B cell (primary cell): ENCODE measurements at places on chromosomes 7 and 10. TPM values are rescaled to one million over a fixed set of nuclear protein-coding genes. Genes with fewer than 3 reads are reported as not detected.
A peak's percentile ranks its signal among the peaks of the same experiment; 100 is the strongest.

GRCh38 chr10:60350400-60350799 lies 39.3 kb downstream of the ANK3 start:
- no peak overlapping the region for H3K4me3 ChIP-seq
- H3K36me3 ChIP-seq = no peaks in the 10 kb centered on the region
- H3K27me3 ChIP-seq = no peaks in the 10 kb centered on the region
- DNase-seq = no peak
- H3K4me1 ChIP-seq = peaks cover 41% of the 10 kb centered on the region

- peaks cover 3% of the 10 kb centered on the region for H3K36me3 ChIP-seq
- no peak overlapping the region for H3K27ac ChIP-seq
- DNase-seq = no peak
- no peaks in the 10 kb centered on the region for H3K4me1 ChIP-seq
Observed at GRCh38 chr10:124558339-124559321, 97.0 kb downstream of the LHPP start.

DNA sequence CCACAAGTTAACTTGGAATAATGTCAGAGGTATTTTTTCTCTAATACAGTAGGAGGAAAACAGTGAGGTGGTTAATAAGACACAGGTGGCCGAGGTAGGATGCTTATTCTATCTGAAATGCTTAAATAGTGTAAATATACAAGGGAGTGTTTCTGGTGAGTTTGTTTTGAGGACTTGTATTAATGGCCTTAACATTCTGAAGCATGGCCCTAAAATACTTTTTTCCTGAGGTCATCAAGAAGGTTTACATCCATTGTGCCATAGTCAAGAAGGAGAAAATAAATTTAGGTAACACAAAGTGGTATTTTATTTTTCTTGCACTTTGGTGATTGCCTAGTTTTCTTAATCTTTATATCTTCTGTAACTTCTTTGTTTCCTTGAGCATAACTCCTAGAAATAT lies 18.8 kb downstream of the GNAI1 start:
- no peaks in the 10 kb centered on the region for H3K27me3 ChIP-seq
- no peak overlapping the region for H3K27ac ChIP-seq
- H3K4me3 ChIP-seq = no peak overlapping the region
- no peaks in the 10 kb centered on the region for H3K4me1 ChIP-seq
- no peaks in the 10 kb centered on the region for H3K36me3 ChIP-seq

- H3K4me1 ChIP-seq = peaks cover 19% of the 10 kb centered on the region
- H3K27me3 ChIP-seq = no peaks in the 10 kb centered on the region
- H3K36me3 ChIP-seq = peaks cover 12% of the 10 kb centered on the region
- H3K4me3 ChIP-seq = no peak overlapping the region
- no peak overlapping the region for H3K27ac ChIP-seq
Observed at GRCh38 chr10:98172495-98172894, 38.0 kb downstream of the R3HCC1L start.

DNA sequence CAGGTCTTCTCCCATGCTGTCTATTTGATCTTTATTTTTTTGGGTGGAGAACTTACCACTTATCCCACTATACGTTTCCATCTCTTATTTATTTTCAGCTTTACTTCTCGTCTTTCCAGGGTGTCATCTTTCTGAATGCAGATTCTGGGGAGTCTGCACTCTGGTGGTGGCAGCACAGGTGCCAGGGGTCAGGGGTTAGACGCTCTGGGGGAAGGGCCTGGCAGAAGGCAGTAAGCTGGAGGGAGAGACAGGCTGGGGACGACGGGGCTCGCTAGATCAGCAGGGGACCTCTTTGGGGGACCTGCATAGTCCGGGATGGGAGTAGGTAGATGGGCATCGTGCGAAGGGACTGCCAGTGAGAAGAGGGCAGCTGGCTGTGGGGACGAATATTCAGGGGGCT lies 22.3 kb downstream of the CHST12 start:
- peaks cover 10% of the 10 kb centered on the region for H3K4me1 ChIP-seq
- no peak overlapping the region for H3K4me3 ChIP-seq
- no peaks in the 10 kb centered on the region for H3K36me3 ChIP-seq
- no peak overlapping the region for H3K27ac ChIP-seq

- peaks cover 47% of the 10 kb centered on the region for H3K4me1 ChIP-seq
- H3K27ac ChIP-seq = peak overlapping the region; percentile 10
- no peaks in the 10 kb centered on the region for H3K27me3 ChIP-seq
- H3K36me3 ChIP-seq = peaks cover 2% of the 10 kb centered on the region
- no peak for DNase-seq
Observed at GRCh38 chr7:105674200-105674920, 93.1 kb upstream of the EFCAB10 start.

DNA sequence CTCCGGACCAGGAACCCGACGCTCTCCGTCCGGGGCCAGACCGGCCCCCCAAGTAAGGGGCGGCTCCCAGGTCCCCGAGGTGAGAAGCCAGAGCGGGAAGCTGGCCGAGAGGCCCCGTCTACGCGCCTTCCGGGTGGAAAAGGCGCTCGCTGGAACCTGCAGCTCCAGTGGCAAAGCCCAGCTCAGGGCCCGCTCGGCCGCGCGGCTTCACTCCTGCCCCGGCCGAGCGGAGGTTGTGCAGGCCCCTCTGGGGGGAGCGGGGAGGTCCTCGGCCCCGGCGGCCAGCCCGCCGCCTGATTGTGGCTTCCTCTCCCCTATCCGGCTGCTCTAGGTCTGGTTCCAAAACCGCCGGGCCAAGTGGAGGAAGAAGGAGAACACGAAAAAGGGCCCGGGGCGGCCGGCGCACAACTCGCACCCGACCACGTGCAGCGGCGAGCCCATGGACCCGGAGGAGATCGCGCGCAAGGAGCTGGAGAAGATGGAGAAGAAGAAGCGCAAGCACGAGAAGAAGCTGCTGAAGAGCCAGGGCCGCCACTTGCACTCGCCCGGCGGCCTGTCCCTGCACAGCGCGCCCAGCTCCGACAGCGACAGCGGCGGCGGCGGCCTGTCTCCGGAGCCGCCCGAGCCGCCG lies 2.9 kb downstream of the UNCX start:
- peaks cover 74% of the 10 kb centered on the region for H3K27me3 ChIP-seq
- no peak overlapping the region for H3K4me3 ChIP-seq
- H3K27ac ChIP-seq = no peak overlapping the region

DNA sequence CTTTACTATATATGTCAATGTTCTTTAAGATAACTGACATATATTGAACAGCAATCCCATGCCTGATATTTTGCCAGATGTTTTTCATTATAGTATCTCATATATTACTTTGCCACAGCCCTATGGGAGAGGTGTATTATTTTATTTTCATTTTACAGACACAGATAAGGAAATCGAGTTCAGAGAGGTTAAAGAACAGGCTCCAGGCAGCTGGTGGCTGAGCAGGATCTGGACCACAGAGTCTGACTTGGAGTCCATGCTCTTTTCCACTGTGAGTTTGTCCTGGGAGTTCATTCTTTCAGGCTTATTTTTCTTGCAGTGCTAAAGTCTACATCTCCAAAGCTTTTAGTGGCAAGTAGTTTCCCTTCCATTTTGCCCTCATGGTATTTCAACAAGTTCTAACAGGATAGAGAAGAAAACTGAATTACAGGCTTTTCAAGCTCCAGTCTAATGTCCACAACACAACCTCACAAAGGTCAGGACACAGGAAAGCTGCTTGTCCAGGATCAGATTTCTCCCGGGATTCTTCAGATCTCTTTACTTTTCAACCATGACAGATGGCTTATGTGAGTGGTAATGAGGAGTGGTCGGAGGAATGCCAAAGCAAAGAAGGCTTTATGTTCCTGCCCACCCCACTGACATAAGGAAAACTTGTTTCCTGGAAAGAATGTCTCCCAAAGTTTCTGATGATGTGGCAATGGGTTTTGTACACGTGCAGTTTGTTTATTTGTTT lies 13.1 kb upstream of the SLC35B4 start:
- H3K27me3 ChIP-seq = peaks cover 8% of the 10 kb centered on the region
- H3K4me3 ChIP-seq = no peak overlapping the region
- no peak for DNase-seq
- H3K27ac ChIP-seq = no peak overlapping the region
- no peaks in the 10 kb centered on the region for H3K36me3 ChIP-seq

DNA sequence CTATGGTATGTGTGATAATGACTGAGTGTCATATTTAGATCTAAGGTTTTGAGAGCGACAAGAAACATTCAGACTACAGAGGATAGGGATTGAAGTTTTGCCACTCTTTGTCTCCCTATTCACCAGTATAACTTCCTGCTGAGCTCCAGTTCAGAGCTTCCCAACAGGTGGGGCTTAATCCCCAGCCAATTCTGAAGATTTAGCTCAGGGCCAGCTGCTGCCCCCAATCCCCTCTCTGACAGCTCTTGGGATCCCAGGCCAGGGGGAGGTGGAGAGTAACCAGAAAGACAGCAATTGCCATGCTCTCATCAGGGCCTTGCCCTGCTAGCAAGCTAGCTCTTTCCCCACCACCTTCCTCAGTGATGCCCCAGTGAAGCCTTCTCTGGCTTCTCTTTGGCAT lies 57.8 kb downstream of the TRIL start:
- no peak overlapping the region for H3K4me3 ChIP-seq
- H3K27me3 ChIP-seq = no peaks in the 10 kb centered on the region
- H3K27ac ChIP-seq = no peak overlapping the region
- H3K4me1 ChIP-seq = no peaks in the 10 kb centered on the region
- no peak for DNase-seq
- no peaks in the 10 kb centered on the region for H3K36me3 ChIP-seq

HGF gene
- not detected in 2 replicates for total RNA-seq

SKIDA1 gene
- total RNA-seq = 0.10 TPM in 1 of 2 replicates, not detected in the other

LFNG gene
- 208 and 221 TPM in 2 replicates for total RNA-seq
